Myocyte (in vitro differentiated cells): ENCODE measurements at places on chromosomes 13 and 19.

DNA sequence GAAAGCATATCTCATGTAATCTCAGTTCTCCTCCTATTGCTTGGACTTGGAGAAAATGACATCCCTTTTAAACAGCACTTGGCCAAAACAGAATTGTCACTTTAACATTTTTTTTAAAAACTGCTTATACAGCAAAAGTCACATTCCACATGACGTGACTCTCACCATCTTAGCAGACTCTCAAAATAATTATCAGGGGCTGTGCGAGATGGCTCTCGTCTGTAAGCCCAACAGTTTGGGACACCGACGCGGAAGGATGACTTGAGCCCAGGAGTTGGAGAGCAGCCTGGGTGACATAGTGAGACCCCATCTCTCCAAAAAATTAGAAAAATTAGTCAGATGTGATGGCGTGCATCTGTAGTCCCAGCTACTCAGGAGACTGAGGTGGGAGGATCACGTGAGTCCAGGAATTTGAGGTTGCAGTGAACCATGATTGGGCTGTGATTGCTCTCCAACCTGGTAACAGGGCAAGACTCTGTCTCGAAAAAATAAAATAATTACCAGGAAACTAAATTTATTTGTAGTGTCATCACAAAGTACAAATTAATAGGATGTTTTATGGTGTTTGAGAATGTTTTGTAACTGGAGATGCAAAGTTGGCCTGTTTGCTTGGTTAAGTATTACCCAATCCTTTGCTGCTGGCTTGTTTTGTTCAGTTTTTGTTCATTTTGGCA, 8.8 kb downstream of the SAFB start:
- DNase-seq = no peak

- DNase-seq = no peak
These were observed 27.6 kb downstream of the CEBPG start for GRCh38 chr19:33400856-33401682.

- peak; percentile 95 for DNase-seq
These were observed 10.7 kb downstream of the MARCHF2 start for GRCh38 chr19:8423817-8424223.

GRCh38 chr19:961866-962620, 22.1 kb upstream of the WDR18 start:
- DNase-seq = no peak

DNA sequence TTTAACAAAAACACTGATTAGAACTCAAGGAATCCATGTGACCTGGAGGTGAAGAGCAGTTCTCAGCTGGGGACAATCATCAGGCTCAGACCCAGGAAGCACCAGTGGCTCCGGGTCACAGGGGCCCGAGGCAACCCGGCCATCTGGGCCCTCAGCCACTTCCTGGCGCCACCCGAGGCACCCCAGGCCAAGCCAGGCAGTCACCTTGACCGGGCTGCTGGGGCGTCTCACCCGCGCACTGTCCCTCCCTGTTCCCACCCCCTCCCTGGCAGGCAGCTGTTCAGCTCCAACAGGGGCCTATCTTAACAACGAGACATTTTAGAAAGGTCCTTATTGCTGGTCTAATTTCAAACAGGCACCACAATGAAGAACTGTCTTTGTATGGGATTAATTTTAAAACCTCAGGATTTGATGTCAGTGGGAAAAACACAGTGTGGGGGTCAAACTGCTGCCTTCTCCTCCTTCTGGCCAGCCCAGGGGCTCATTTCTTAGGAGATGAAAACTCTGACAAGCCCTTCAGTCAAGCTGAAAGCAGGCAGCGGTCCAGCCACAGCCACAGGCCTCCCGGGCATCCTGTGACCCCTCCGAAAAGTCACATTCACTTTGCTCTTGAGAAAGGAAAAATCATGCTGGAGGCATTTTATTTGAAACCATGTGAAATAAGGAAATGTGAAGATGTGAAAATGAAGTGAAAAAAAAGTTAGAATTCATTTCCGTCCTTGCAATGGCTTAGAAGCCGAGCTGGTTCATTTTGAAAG, 83.3 kb downstream of the KCTD15 start:
- no peak for DNase-seq

GRCh38 chr19:19568802-19569756, 31.0 kb downstream of the CILP2 start:
- no peak for DNase-seq

DNA sequence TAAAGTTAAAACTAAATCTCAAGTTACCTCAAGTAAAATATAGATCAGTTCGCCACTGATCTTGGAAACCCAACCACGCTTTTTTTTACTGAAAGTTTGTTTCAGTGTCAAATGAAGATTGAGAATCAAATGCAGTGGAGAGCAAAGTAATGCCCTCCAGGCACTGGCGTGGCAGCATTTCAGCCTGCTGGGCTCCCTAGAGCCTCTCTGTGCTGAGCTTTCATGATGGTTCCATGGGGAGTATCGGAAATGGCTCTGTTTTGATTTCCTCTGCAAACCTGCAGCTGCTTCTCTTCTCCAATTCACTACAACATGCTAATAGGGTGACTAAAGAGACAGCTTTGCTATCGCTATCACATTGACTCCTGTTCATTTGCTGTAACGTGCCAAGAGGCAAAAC, 141.6 kb downstream of the FGF14 start:
- DNase-seq = no peak

- no peak for DNase-seq
These were observed 39.3 kb downstream of the TM9SF2 start for GRCh38 chr13:99540530-99540929.

DNA sequence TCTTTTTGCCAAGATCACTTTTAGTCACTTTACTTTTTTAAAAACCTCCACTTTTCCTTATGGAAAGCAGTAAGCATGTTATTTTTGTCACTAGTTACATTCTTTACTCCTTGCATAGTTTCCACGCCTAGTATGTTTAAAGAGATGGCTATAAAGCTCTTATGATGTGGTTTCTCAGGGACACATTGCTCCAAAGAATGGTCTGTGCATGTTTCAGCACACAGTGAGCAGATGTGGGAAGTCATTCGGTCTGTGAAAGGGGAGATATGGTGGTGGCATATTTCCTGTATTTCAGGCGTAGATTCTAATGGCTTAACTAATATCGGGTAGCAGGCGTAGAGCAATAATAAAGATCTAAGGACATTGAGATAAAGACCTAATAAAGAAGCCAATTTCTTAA, 180.7 kb downstream of the SLITRK6 start:
- no peak for DNase-seq

DNA sequence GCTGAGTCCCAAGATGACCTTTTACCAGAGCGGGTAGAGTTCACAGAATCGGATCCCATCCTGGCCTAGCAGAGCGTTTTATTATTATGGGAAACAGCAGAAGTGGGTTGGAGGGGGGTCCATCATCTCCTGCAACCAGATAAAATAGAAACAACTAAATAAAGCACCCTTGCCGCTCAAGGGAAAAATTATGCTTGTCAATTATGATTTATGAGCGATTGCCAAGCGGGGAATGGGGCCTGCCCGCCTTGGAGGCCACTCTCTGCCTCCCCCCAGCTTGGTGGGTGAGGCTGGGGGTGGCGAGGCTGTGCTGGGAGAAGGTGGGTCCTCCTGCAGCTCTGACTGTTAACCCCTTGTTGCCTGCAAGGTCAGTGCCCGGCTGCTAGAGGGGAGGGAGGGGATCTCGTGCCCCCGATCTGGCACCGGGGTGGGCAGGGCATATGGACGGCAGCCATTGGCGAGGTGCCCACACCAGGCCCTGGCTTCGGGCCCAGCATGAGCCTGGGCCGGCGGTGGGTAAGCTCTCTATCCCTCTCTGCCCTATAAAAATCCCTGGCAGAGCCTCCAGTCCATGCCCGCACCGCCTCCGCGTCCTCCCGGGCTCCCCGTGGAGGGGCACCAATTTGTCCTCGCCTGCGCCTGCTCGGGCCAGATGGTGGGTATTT, 129.1 kb downstream of the URI1 start:
- no peak for DNase-seq
